Fibroblast of lung (primary cell): ENCODE measurements at places on chromosomes 5 and 9.

- DNase-seq: no peak
Measured at GRCh38 chr9:133771486-133772482, 33.6 kb upstream of the SARDH start.

DNA sequence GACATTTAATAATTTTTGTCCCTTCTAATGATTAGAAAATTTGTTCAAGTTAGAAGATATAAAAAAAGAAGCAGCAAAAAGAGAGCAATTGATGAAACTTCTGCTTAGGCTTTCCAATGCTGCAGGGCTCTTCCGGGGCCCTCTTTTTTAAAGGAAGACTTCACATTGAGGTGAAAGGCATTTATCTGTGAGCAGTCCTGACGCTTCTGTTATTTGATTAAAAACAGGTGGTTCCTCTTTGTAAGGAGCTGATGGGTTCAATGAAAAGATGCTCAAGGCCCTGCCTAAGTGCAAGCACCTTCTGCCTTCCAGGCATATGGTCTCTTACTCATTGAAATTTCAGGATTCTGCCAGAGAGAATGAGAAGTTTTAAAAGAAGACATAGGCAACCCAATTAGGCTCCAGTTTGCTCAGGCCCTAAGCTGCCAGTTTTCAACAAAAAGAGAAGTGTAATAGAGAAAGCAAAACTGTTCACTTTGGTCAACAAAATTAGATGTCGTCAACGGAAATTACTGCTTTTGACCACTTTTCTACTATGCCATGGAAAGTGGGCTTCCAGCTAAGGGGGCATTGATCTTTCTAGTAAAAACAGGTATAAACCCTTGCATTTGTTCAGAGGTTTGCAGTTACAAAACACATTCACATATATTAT lies 100.2 kb downstream of the INSYN2B start:
- no peak for DNase-seq

DNA sequence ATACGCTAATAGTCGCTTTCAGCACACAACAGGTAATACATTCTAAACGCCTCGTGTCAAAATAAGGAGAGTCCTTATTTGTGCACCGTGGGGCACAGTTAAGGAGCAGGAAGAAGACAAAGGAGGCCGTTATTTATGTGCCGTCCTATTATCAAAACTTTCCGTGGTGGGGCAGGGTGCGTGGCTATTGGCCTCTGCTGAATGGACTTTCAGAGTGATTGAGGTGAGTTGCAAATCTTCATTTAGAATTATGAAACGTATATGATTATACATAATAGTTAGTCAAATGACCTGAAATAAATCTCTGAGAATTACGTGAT lies 833 bp downstream of the C5orf24 start:
- DNase-seq: peak; percentile 33

- no peak for DNase-seq
Measured at GRCh38 chr5:139494832-139495231, 12.3 kb upstream of the STING1 start.

DNA sequence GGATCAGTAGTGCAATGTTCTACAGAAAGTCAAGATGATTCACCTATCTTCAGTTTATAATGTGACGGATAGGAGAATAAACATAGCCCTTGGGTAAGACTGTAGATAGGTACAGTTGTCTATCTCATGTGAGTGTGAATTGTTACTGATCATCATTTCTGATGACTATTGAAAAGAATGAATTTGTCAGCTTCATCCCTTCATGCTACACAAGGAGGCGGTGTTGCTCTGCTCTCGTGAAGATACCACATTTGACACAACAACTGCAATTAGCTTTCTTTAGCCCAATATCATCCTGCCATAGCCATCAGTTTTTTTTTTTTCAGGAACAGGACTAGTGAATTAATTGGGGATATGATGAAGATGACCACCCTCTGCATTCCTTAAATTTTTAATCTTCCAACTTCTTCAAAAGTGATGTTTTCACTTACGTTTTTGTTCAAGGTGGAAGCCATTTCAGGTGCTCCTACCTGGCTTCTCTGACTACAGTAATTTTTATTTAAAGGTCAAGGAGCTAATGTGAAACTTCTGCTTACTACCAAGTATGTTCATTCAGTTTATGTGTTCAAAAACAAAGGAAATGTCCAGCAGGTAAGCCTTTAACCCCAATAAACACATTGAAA lies 152.9 kb upstream of the MOCS2 start:
- DNase-seq: peak; percentile 73

- no peak for DNase-seq
Measured at GRCh38 chr9:133987446-133987788, 4.7 kb downstream of the VAV2 start.

GRCh38 chr5:156469636-156470035 lies 142.7 kb downstream of the SGCD start:
- DNase-seq: peak; percentile 67

DNA sequence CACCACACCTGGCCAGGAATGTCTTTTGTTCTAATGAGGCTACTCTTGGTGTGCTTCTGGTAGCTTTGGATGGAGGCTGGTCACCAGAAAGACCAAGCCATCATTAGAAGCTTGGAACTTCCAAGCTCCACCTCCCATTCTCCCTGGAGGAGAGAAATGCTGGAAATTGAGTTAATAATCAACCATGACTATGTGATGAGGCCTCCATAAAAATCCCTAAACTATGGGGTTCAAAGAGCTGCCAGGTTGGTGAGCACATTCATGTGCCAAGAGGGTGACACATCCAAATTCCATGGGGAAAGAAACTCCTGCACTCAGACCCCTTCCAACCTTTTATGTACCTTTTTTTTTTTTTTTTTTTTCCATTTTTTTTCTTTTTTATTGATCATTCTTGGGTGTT lies 105.5 kb upstream of the SPATA31C2 start:
- DNase-seq: no peak

GRCh38 chr5:8340739-8341344 lies 471.9 kb downstream of the MTRR start:
- peak; percentile 49 for DNase-seq

DNA sequence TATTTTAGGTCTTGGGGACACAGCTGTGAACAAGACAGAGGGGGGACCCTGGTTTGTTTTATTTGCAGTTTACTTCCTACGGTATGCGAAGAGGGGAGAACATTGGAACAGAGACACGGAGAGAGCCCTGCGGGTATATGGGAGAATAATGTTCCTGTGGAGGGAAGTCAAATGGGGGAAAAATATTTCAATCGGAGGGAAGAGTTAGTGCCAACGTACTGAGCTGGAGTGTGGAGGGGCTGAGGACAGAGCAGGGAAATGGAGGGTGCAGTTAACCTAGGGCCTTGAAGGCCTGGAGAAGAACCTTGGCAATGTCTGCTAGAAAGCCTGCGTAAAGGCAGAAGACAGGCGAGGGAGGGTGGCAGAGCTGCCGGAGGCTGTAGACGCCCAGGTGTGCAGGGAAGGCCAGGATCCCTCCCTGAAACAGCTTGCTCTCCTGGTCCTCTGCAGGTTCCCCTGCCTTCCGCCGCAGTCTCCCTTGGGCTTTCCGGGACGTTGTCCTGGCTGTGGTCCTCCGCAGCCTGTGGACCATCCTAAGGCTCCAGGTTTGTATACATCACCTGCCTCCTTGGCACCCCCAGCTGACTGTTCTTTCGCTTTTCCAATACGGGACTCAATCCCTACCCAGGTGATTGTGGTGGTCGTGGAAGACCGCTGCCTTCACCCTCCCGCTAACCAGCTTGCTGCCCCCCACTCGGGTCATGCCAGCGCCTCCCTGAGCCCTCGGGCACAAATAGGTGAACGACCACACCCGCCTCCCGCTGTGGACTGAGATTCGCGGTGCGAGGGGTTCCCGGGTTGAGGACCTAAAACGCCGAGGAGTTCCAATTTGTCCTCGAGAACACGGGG lies 1.9 kb upstream of the RACK1 start:
- no peak for DNase-seq

GRCh38 chr9:90014421-90014820 lies 409.6 kb downstream of the GADD45G start:
- no peak for DNase-seq

- DNase-seq: peak; percentile 31
Measured at GRCh38 chr9:33921967-33922895, 105.3 kb downstream of the UBE2R2 start.

DNA sequence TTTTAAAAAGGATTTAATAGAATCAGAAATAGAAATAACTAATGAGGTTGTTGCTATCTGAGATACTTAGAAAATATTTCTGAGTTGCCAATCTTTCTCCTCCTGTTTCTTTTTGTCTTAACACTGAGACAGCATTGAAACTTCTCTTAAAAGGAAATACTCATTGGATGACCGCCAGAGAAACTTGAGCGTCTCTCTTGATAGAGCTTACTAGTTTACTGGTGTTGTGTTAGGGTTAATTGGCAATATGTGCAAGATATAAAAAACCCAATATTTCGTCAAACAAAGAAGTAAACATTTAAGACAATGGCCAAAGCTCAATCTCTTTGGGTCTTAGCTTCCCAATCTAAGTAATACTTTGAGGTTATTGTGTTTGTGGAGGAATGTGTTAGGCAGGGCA lies 176.4 kb upstream of the CHD1 start:
- DNase-seq: peak; percentile 43

DNA sequence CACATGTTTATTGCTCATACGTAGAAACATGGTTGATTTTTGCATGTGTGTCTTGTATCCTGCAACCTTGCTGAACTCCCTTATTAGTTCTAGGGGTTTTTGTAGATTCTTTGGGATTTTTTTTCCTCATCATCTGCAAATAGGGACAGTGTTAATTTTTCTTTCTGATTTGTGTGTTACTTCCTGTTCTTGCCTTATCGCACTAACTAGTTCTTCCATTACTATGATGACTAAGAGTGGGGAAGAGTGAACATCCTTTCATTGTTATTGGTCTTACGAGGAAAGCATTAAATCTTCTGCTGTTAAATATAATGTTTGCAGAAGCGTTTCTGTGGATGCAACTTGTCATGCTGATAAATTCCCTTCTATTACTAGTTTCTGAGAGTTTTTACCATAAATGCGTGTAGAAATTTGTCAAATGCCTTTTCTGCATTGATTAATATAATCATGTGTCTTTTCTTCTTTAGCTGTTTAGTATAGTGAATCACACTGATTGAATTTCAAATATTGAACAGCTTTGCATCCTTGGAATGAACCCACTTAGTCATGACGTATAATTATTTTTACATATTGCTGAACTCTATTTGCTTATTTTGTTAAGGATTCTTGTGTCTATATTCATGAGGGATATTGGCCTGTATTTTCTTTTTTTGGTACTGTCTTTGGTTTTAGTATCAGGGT lies 32.1 kb upstream of the RNF130 start:
- peak; percentile 26 for DNase-seq

GRCh38 chr5:41240390-41240789 lies 27.1 kb upstream of the C6 start:
- no peak for DNase-seq

GRCh38 chr5:33939556-33940262 lies 3.5 kb downstream of the RXFP3 start:
- DNase-seq: peak; percentile 29

DNA sequence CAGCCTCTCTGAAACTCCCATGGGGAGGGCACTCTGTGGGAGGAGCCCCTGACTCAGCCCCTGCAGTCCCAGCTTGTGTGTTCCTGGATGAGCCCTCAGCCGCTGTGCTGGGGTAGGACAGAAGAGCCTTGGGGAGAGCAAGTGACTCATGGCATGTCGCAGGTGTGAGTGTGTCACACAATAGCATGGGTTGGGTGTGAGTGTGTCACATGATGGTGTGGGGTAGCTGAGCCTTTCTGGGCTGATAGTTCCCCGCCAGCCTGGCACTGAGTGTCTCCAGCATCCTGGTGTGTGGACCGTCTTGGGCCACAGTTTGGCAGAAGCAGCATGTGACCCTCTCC lies 83.4 kb downstream of the PHF2 start:
- no peak for DNase-seq

- DNase-seq: peak; percentile 15
Measured at GRCh38 chr9:127182901-127183746, 60.7 kb upstream of the ANGPTL2 start.

DNA sequence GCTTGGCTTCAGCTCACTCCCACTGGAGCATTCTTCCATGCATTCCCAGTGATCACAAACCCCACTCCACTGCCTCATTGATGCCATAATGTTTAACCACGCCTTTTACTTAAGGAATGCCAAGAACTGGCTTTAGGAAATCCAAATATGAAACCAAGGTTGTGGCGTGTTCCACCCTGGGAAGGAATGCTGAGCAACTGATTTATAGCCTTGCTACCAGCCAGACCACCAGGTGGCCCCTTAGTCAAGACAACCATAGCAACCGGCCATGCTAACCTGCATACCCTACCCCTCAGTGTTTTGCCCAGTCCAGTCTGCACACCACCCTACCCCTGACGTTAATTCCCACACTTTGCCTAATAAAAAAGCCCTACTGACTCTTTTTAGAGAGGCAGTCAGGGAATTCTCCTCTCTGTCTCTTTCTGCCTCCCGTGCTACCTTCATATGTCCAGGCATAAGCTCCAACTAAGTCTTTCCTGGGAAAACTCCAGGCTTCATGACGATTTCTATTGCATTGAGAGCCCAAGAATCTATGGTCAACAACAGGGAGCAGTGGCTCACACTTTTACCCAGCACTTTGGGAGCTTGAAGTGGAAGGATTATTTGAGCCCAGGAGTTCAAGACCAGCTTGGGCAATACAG lies 27.0 kb upstream of the PRRC2B start:
- DNase-seq: peak; percentile 60

DNA sequence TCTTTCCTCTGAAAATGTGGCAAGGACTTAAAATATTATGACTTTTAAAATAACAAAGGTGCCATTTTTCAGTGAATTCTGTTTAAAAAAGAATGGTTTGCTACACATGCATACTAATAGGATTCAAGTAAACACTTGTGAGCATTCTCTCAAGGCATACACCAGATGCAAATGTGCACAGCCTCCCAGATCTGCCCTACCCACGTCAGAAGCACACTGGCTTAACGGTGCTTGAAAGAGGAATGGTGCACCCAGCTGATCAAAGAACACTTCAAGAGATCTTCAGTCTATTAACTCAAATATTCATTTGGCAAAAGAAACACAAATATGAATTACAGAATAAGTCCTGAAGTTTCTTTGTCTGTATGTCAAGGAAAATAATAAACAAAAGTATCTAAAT lies 15.8 kb downstream of the GABRB2 start:
- no peak for DNase-seq

- DNase-seq: no peak
Measured at GRCh38 chr5:131765261-131765660, 31.6 kb downstream of the FNIP1 start.

GRCh38 chr9:13026956-13027355 lies 252.1 kb downstream of the LURAP1L start:
- no peak for DNase-seq

GRCh38 chr5:1108023-1108864 lies 3.6 kb downstream of the SLC12A7 start:
- DNase-seq: no peak

DNA sequence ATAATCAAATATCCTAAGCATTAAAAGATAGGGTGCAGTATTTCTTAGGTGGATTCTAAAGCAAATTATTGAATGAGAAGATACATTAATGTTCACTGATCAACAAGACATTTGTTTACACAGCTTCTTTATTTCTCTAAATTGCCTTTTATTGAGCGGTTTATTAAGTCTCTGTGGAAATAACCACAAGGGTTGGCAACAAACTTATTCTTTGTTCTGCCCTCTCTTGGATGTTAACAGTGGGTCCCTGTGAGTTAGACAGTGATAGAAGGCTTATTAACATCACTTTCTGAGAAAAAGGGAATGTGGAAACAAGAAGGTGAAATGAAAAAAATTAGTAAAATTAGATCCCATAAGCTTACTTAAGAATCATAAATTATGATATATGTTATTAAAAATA lies 82.7 kb upstream of the C6 start:
- DNase-seq: no peak

GRCh38 chr5:139137697-139138096 lies 60.5 kb downstream of the SIL1 start:
- DNase-seq: peak; percentile 45

GRCh38 chr5:77369566-77369965 lies 122.5 kb downstream of the WDR41 start:
- no peak for DNase-seq
